Esophagus squamous epithelium (tissue), 5 donors: ENCODE measurements at places on chromosomes 2 and 18.

DNA sequence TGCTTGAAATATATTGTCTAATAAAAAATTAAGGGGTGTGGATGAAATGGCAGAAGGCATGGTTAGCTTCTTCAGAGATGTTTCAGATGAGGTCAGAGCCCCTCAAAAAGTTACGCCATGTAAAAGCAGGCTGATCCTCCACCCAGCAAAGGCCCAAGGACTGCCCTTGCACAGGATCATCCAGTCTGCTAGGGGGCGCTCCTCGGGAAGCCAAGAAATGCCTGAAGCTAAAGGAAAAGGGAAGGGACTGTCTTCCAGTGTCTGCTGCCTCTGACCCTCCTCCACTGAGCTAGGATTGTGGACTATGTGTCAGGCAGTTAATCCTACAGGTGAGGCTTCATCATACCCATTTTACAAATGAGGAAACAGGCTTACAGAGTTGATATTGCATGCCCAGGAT, 33.8 kb upstream of the TEX51 start:
- no peak for DNase-seq

DNA sequence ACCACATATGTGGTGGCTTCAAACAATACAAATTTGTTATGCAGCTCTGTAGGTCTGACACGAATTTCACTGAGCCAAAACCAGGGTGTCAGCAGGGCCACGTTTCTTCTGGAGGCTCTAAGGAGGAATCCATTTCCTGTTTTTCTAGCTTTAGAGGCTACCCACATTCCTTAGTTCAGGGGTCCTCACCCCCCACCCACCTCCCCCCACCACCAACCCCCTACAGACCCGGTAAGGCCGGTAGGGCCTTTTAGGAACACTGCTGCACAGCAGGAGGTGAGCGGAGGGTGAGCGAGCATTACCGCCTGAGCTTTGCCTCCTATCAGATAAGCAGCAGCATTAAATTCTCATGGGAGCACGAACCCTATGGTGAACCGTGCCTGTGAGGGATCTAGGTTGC, 10.6 kb upstream of the SLC39A10 start:
- DNase-seq = no peak

GRCh38 chr2:3208179-3208578, 169.4 kb downstream of the EIPR1 start:
- DNase-seq = no peak

- no peak for DNase-seq
Observed at GRCh38 chr2:232767866-232768265, 8.5 kb downstream of the KCNJ13 start.

GRCh38 chr18:48085781-48086487, 155.5 kb upstream of the SMAD2 start:
- DNase-seq = no peak

- no peak for DNase-seq
Observed at GRCh38 chr18:28248653-28249052, 71.7 kb upstream of the CDH2 start.

DNA sequence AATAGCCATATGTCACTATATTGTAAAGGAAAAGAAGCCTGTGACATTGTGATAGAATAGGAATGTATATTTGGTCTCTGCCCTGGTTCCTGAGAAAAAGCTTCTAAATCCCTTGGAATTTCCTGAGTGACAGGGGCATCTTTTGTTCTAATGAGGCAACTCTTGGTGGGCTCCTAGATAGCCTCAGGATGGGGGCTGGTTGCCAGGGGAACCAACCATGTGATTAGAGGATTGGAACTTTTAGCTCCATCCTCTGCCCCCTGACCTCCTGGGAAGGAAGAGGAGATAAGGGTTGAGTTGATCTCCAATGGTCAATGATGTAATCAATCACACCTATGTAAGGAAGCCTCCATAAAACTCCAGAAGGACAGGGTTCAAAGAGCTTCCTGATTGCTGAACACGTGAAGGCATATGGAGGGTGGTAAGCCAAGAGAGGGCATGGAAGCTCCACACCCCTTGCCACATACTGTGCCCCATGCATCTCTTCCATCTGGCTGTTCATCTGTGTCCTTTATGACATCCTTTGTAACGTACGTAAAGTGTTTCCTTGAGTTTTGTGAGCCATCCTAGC, 2.9 kb upstream of the ME2 start:
- DNase-seq = no peak

GRCh38 chr2:43689999-43690398, 13.8 kb upstream of the C1GALT1C1L start:
- no peak for DNase-seq

- no peak for DNase-seq
Observed at GRCh38 chr18:32427084-32427900, 43.4 kb downstream of the GAREM1 start.

DNA sequence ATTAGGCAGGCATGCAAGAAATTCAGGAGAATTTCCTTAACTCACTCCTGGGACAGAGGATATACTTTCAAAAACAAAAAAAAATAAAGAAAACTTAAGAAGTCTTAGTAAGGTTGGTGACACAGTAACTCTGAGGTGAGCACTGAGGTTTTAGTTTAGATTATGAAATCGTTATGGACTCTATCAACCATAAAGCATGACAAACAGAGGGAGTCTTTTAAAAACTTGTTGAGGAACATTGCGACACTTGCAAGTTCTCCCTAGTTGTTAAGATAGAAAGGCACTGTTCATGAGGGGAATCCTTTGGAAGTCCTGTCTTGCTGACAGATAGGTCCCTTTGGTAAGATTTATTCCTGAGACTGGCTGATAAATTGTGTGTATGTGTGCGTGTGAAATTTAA, 194.3 kb upstream of the ERBB4 start:
- DNase-seq = no peak

- no peak for DNase-seq
Observed at GRCh38 chr2:147630585-147630984, 214.2 kb upstream of the ACVR2A start.

GRCh38 chr2:173086518-173087213, 11.0 kb downstream of the MAP3K20 start:
- DNase-seq = no peak

- peak; percentile 18 for DNase-seq
Observed at GRCh38 chr2:8090748-8091700, 590.8 kb upstream of the ID2 start.

DNA sequence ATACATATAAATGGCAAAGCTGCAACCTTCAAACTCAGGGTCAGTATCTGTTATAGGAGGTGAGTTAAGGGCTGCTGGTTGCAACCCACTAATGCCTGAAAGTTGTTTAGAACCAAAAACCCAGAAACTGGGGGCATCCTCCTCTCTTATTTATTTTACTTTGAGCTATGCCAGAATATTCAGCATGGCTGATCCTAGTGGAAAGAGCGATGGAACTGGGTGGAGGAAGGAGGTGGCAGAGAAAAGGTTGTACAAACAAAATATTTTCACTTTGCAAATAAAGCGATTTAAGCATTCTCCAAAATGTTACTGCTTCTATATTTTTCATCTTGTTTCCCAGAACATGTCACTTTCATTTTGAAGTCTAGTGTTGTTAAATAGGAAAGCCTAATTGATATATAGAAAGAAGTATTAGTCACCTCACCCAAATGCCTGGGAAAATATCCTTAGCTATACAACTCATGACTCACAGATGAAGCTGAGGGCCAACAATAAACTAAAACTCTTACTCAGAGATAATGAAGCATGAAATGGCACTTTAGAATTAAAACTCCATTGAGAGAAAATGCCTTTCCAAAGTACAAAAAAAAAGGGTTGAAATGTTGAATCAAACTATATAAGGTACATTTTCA, 251.4 kb upstream of the UBE2E3 start:
- DNase-seq = no peak

DNA sequence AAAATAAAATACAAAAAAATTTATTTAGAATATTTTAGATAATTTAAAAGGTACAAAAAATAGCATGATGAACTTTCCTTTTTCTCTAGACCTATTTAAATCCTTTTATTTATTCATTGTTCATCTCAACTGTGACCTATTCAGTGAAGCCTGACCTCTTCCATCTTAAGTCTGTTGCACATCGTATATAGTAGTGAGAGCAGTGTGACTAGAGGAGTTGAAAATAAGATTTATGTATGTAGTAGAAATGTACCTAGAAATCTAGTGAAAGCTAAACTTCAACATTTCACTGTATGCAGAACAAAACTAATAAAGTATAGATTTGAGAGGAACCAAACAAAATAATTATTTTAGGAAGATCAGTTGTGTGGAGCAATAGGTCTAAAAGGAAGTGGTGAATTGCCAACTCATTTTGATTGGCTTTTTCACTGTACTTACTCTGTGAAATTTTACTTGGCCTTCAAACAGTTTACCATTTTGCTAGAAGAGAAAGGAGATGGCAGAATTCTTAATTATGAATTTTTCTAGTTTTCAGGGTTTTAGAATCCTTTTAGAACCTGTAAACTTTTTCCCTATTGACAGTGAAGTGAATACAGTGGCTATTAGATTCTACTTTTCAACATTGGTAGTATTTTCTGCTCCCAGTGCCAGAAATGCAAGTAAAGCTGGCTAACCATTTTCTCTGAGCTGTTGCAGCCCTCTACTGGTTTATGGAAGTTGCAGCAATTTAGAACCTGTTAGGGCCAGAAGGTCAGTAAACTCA, 11.0 kb downstream of the ANKRD12 start:
- DNase-seq = no peak

GRCh38 chr2:153005071-153005730, 286.8 kb downstream of the ARL6IP6 start:
- DNase-seq = no peak

- DNase-seq = no peak
Observed at GRCh38 chr18:69715191-69715795, 232.4 kb downstream of the CD226 start.

DNA sequence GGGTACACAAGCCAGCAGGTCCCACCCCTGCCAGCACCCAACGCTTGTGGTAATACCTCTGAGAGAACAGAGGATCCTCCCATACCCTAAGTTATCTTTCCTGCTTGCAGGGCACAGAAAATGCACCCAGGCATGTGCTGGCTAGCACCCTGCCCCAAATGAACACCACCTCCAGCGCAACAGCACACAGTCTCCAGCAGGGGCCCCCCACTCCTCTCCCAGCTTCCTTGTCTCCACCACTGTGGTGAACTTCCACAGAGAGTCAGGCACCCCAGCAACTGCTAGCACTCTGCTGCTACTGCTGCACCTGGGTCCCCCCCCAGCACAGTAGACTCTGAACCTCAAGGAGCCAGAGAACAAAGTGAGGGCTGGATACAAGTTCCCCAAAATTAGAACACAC, 216.8 kb upstream of the CNTNAP5 start:
- DNase-seq = no peak

- no peak for DNase-seq
Observed at GRCh38 chr18:9987931-9988330, 74.1 kb downstream of the VAPA start.

GRCh38 chr2:165144315-165144714, 59.5 kb downstream of the SCN3A start:
- DNase-seq = no peak

GRCh38 chr2:238406221-238406997, 20.3 kb upstream of the ASB1 start:
- DNase-seq = no peak

DNA sequence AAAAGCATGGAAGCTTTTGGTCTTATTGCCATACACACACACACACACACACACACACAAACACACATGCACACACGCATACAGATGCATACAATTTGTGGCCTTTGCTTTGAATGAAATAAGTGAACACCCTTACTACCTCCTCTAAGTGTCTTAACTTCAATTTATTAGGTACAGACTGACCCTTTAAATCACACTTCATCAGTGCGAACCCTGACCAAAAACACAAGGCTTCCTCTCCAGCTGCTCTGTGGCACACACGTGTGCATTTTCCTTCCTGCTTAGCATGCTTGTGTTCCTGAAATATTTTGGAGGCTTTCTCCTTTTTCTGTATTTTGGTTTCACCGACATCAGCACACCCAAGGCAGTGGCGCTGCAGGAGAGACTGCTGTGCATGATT, 96.0 kb downstream of the CNTNAP5 start:
- DNase-seq = no peak

DNA sequence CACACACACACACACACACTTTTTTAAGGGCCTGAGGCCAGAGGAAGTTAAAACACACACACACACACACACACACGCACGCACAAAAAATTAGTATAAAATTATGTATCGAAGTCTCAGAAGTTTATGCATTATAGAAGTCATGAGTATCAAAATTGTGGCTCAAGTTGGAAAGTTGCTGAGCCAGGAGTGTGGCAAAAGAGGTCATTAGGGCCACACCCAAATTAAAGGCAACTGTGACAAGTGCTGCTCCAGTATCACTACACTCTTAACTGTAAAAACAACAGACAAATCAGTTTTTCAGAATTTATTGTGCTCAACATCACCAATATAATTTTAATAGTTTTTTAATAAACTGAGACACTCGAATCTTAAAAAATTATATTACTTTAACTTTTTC, 36.9 kb downstream of the YWHAQ start:
- no peak for DNase-seq
